Activated T-helper 2 cell treated with anti-CD3 and anti-CD28 coated beads, Interferon-gamma antibody, Interleukin-2, Interleukin-4, amounts not matched to agents 10 μg/mL and 5 μg/mL and 100 μg/mL, durations not matched to agents 14 hours and 24 hours and 36 hours (primary cell): ENCODE measurements at places on chromosomes 7 and 10. TPM values are rescaled to one million over a fixed set of nuclear protein-coding genes. Genes with fewer than 3 reads are reported as not detected.

- no peak for DNase-seq
- H3K27me3 ChIP-seq, result no peaks in the 10 kb centered on the region
- H3K27ac ChIP-seq, result no peak overlapping the region
- H3K4me1 ChIP-seq, result no peaks in the 10 kb centered on the region
Measured at GRCh38 chr7:18224138-18224537, 196.5 kb upstream of the PRPS1L1 start.

DNA sequence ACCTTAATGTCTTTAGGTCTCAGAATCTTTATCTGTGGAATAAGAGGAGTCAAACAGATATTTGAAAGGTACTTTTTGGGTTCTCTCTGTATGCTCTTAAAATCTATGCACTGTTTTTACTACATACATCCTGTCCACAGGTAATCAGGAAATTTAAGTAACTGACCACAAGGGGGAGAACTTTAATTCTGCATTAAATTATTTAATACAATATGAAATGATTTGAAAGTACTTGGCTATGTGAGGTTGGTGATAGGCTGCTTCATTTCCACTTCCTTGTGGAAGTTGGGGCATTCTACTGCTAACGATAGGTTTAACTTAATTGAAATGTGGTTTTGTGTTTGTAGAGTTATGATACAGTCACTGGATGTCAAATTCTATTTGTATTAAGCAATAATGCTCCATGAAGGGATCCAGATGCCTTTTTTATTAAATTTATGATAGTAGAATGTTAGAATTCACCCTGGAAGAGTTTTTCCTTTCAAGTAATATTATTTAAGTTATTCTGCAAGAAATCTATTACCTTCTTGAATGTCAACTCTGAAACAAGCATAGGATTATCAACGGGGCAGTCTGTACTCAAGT is 6.0 kb downstream of the TEX47 start:
- H3K27me3 ChIP-seq, result no peaks in the 10 kb centered on the region
- no peaks in the 10 kb centered on the region for H3K4me1 ChIP-seq
- H3K27ac ChIP-seq, result no peak overlapping the region
- no peaks in the 10 kb centered on the region for H3K36me3 ChIP-seq
- no peak overlapping the region for H3K4me3 ChIP-seq

GRCh38 chr7:14886533-14886932 is 16.0 kb downstream of the DGKB start:
- no peak overlapping the region for H3K27ac ChIP-seq
- H3K27me3 ChIP-seq, result no peaks in the 10 kb centered on the region
- H3K36me3 ChIP-seq, result no peaks in the 10 kb centered on the region

GRCh38 chr7:29276199-29276598 is 81.6 kb downstream of the CHN2 start:
- no peak overlapping the region for H3K27ac ChIP-seq
- H3K27me3 ChIP-seq, result peaks cover 30% of the 10 kb centered on the region
- no peak for DNase-seq
- peaks cover 43% of the 10 kb centered on the region for H3K4me1 ChIP-seq
- no peaks in the 10 kb centered on the region for H3K36me3 ChIP-seq

DNA sequence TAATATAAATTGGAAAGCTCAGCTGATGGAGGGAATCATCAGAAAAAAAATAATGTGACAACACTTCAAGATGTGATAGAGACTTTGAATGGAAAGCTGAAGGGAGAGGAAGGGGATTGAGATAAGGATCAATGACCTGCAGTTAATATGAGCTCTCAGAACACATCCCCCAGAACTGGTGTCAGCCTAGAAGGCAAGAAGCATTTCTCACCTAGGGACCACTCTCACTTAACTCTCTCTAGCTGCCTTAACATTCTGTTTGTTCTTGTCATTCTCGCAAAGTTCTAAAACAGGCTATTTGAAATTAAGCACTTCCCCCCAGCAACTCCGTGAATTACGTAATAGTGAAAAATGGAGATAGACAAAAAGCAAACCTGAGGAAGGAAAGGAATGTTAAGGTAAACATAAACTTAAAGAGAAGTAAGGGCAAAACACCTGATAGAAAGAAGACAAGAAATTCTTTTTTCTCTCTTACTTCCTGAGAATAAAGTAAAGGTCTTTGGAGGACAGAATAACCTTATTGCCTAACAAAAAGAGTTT is 1.2 kb upstream of the MPP7 start:
- peaks cover 30% of the 10 kb centered on the region for H3K4me1 ChIP-seq
- no peak for DNase-seq
- peaks cover 45% of the 10 kb centered on the region for H3K27me3 ChIP-seq

DNA sequence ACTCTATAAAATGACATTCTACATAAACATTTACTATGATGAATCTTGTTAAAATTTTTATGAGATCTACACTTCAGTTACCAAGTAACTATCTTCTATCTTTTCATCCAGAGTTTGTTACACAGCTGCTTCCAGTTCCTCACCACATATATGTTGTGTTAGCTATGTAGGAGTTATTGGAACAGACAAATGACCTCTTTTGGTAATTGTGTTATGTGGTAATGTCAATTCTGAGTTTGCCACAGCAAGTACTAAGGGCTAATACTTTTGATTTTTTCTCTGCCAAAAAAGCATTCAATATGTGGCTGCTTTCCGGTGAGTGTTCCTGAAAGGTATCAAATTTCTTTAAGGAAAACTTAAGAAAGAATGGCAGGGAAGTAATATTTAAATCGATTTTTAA is 573.9 kb upstream of the PCDH15 start:
- H3K4me3 ChIP-seq, result no peak overlapping the region
- no peak for DNase-seq
- H3K36me3 ChIP-seq, result no peaks in the 10 kb centered on the region
- no peaks in the 10 kb centered on the region for H3K27me3 ChIP-seq
- no peaks in the 10 kb centered on the region for H3K4me1 ChIP-seq

- H3K4me3 ChIP-seq, result no peak overlapping the region
- no peak for DNase-seq
- H3K4me1 ChIP-seq, result peaks cover 27% of the 10 kb centered on the region
- peaks cover 57% of the 10 kb centered on the region for H3K36me3 ChIP-seq
- H3K27ac ChIP-seq, result no peak overlapping the region
Measured at GRCh38 chr10:80509108-80509402, 28.6 kb upstream of the SH2D4B start.

RAB19 gene
- 12.5 and 14.5 TPM in 2 replicates for total RNA-seq

SPDYE5 gene
- total RNA-seq, result not detected in 2 replicates

SLIT1 gene
- 0.21 and 0.32 TPM in 2 replicates for total RNA-seq

DNAH11 gene
- 2.0 and 3.7 TPM in 2 replicates for total RNA-seq
